Endothelial cell of umbilical vein (primary cell): ENCODE measurements at places on chromosomes 2 and 18. TPM values are rescaled to one million over a fixed set of nuclear protein-coding genes. Genes with fewer than 3 reads are reported as not detected.

The FBLN7 gene
- total RNA-seq = 2.1 and 3.3 TPM in 2 replicates

The COL6A3 gene
- not detected in 2 replicates for total RNA-seq

The NEDD4L gene
- total RNA-seq = 78.9 and 95.9 TPM in 2 replicates

The TMEM17 gene
- total RNA-seq = 0.91 and 1.2 TPM in 2 replicates

The PAX3 gene
- total RNA-seq = not detected in 2 replicates

DNA sequence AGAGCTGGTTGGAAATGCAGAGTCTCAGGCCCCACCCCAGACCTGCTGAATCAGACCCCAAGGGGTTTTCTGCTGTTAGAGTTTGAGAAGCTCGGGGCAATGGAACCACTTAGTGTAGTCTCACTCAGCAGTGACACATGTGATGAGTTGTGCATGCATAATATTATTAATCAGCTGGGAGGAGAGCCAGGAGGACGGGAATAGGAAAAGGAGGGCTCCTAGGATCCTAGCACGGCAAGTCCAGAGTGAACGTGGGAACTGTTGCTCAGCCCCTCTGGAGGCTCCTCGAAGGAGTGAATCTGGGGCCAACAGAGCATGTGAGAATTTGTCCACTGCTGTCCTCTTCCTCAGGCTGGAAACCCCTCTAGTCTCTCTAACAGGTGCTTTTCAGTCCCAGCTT lies 87.1 kb downstream of the HS1BP3 start:
- no peaks in the 10 kb centered on the region for H3K36me3 ChIP-seq
- H3K27ac ChIP-seq = no peak overlapping the region
- peaks cover 32% of the 10 kb centered on the region for H3K4me1 ChIP-seq
- DNase-seq = peak; percentile 38

- no peaks in the 10 kb centered on the region for H3K36me3 ChIP-seq
- no peak for DNase-seq
- H3K27me3 ChIP-seq = no peaks in the 10 kb centered on the region
- no peak overlapping the region for H3K4me3 ChIP-seq
- H3K4me1 ChIP-seq = no peaks in the 10 kb centered on the region
- H3K27ac ChIP-seq = no peak overlapping the region
Observed at GRCh38 chr2:226334981-226335720, 464.5 kb downstream of the IRS1 start.

GRCh38 chr2:215664847-215665525 lies 229.1 kb upstream of the FN1 start:
- H3K27ac ChIP-seq = peak overlapping the region; percentile 76
- H3K4me3 ChIP-seq = no peak overlapping the region
- DNase-seq = peak; percentile 88
- H3K4me1 ChIP-seq = peaks cover 17% of the 10 kb centered on the region
- peaks cover 6% of the 10 kb centered on the region for H3K36me3 ChIP-seq

- DNase-seq = no peak
- H3K4me1 ChIP-seq = peaks cover 28% of the 10 kb centered on the region
- H3K4me3 ChIP-seq = peak overlapping the region; percentile 99
- no peaks in the 10 kb centered on the region for H3K27me3 ChIP-seq
Observed at GRCh38 chr2:191845876-191846514, 893 bp downstream of the CAVIN2 start.

GRCh38 chr18:74139888-74140287 lies 7.7 kb downstream of the FBXO15 start:
- no peak for DNase-seq
- no peak overlapping the region for H3K4me3 ChIP-seq
- H3K27me3 ChIP-seq = no peaks in the 10 kb centered on the region
- H3K27ac ChIP-seq = no peak overlapping the region

DNA sequence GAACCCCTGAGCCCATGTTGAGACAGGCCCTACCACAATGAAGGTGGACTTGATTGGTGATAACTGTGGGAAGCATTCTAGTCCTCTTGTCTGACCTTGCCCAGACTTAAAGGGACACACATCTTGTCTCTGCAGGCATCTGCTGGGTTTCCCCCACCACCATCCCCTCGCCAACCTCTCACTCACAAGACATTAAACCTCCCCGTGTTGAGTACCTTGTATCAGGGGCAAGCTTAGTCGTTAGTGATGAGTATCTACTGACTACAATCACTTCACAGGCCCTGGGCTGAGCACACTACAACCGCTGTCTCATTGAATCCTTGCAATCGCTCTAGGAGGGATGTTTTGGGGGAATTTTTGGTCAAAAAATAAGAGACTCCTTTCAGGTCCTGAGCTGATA lies 86.0 kb downstream of the ICOS start:
- H3K36me3 ChIP-seq = no peaks in the 10 kb centered on the region
- no peak overlapping the region for H3K27ac ChIP-seq
- H3K4me1 ChIP-seq = peaks cover 13% of the 10 kb centered on the region
- peaks cover 4% of the 10 kb centered on the region for H3K27me3 ChIP-seq
- no peak for DNase-seq

GRCh38 chr2:119760237-119760955 lies 674 bp downstream of the PTPN4 start:
- H3K4me3 ChIP-seq = peak overlapping the region; percentile 97
- H3K27ac ChIP-seq = peak overlapping the region; percentile 52
- DNase-seq = no peak
- H3K36me3 ChIP-seq = no peaks in the 10 kb centered on the region
- H3K27me3 ChIP-seq = no peaks in the 10 kb centered on the region

- H3K27ac ChIP-seq = no peak overlapping the region
- no peak overlapping the region for H3K4me3 ChIP-seq
- peaks cover 5% of the 10 kb centered on the region for H3K4me1 ChIP-seq
- no peaks in the 10 kb centered on the region for H3K27me3 ChIP-seq
- H3K36me3 ChIP-seq = no peaks in the 10 kb centered on the region
- no peak for DNase-seq
Observed at GRCh38 chr18:9468998-9469397, 6.3 kb upstream of the RALBP1 start.

- DNase-seq = no peak
- H3K4me3 ChIP-seq = no peak overlapping the region
- no peak overlapping the region for H3K27ac ChIP-seq
- no peaks in the 10 kb centered on the region for H3K36me3 ChIP-seq
- peaks cover 2% of the 10 kb centered on the region for H3K27me3 ChIP-seq
- H3K4me1 ChIP-seq = no peaks in the 10 kb centered on the region
Observed at GRCh38 chr2:69734035-69734611, 7.8 kb upstream of the ANXA4 start.

DNA sequence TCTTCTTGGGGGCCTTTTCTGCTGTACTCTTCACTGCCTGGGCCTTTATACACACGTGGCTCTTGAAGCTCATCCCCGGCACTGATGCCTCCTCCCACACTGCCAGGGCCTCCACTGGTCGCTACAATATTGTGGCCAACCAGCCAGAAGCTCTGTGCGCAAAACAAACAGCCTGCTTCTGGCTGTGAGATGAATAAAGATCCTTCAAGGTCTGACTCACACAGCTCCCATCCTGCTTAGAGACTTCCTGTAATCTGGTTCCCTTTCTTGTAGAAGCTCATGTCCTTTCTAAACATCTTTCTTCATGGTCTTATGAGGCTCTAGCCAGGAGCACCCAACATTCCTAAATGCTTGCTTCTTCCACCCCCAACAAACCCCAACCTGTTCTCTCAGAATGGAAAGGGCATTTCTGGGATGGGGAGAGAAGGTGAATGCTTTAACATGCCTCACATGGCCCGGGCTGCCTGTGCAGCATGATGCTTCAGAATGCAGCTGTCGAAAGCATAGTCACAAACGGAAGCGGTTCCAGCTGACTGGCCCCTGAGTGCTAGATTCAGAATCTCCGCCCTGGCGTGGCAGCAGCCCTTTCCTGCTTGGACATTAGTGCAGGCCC lies 24.6 kb downstream of the NRP2 start:
- peaks cover 69% of the 10 kb centered on the region for H3K4me1 ChIP-seq
- H3K27ac ChIP-seq = peak overlapping the region; percentile 82
- H3K36me3 ChIP-seq = peaks cover 2% of the 10 kb centered on the region
- no peaks in the 10 kb centered on the region for H3K27me3 ChIP-seq

DNA sequence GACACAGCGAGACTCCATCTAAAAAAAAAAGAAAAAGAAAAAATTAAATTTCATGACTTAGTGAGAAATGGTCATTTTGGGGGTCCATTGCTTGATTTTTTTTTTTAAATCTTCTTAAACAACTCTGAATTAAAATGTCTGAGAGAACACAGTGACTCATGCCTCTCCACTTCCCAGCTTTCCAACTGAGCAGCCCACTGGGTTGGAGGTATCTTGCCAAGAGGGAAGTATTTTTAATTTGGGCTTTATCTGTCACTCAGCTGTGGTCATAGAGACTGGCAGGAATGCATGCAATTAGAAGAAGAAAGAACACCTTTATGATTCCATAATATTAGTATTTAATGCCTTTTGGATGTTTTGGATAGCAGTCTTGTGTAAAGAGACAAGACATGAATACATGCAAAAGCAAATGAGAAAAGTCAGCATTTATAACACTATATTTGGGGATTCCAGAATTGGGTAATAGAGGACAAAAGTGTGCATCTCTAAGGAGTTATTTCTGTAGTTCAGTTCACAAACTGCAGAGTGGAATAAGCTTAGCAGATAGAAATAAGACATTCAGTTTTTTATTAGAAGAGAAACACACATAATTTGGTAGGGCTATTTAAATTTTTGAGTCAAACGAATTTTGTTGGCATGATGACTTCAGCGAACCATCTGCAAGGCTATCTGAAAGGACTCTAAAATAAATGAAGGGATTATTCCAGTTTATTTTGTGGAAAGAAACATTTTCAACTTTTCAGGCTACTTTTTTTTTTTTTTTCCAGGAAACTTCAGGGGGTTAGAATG lies 254.8 kb downstream of the TGIF1 start:
- H3K36me3 ChIP-seq = no peaks in the 10 kb centered on the region
- H3K27me3 ChIP-seq = no peaks in the 10 kb centered on the region
- DNase-seq = no peak
- H3K4me1 ChIP-seq = peaks cover 6% of the 10 kb centered on the region
- H3K4me3 ChIP-seq = no peak overlapping the region

DNA sequence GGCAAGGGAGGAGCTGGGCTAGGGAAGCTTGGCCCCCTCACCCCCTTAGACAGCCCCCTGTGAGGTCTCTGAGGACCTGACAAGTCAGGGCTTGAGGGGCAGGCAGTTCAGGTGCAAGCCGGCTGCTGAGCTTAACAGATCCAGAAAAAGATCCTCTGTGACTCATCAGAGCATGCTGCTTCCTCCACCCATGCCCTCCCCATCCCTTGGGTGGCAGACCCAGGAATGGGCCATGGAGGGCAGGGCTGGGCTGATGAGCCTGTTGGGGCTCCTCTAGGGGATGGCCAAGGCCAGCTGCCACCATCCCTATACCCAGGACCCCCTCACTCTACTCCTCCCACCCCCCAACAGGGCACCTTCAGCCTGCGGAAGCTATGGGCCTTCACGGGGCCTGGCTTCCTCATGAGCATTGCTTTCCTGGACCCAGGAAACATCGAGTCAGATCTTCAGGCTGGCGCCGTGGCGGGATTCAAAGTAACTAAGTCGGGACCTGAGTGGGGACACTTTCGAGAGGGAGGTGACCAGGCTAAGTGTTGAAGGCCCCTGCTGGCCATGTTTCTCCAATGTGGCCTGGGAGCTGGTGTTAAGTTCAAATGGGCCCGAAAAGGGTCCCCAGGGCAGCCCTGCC lies 1.9 kb downstream of the SLC11A1 start:
- H3K27me3 ChIP-seq = peaks cover 7% of the 10 kb centered on the region
- no peaks in the 10 kb centered on the region for H3K36me3 ChIP-seq
- H3K4me3 ChIP-seq = no peak overlapping the region
- DNase-seq = no peak

DNA sequence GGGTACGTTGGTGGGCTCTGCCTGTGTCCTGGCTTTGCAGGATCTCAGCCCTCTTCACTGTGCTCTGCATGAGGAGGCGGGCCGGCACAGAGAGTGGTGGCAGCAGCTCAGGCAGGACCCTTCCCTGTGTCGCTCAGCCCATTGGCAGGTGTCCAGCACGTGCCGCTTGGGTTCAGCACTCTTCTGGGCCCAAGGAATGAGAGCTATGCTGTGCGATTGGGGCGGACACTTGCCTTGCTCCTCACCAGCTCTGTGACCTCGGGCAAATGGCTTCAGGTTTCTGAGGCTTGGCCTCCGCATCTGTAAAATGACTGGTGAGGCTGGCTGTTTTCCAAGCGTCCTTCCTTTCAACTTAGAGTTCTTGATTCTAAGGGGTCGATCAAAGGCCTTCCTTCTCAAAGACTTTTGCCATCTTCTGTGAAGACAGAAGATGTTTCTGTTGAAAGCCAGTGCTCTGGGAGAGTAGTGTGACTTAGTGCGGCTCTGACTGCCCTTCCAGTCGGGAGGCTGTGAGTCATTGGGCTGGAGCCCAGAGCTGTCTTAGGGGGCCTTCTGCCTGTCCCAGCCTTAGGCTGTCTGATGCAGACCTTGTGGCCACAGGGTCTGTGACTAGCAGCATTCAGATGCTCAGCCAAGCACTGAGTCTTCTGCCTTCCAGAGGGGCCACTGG lies 35.6 kb downstream of the GLI2 start:
- no peak overlapping the region for H3K4me3 ChIP-seq
- H3K27ac ChIP-seq = no peak overlapping the region
- DNase-seq = no peak
- H3K4me1 ChIP-seq = peaks cover 3% of the 10 kb centered on the region
- no peaks in the 10 kb centered on the region for H3K36me3 ChIP-seq
- no peaks in the 10 kb centered on the region for H3K27me3 ChIP-seq

GRCh38 chr2:73268830-73269685 lies 15.2 kb downstream of the FBXO41 start:
- DNase-seq = peak; percentile 15
- no peaks in the 10 kb centered on the region for H3K4me1 ChIP-seq
- no peak overlapping the region for H3K27ac ChIP-seq
- H3K27me3 ChIP-seq = peaks cover 43% of the 10 kb centered on the region
- H3K36me3 ChIP-seq = no peaks in the 10 kb centered on the region

DNA sequence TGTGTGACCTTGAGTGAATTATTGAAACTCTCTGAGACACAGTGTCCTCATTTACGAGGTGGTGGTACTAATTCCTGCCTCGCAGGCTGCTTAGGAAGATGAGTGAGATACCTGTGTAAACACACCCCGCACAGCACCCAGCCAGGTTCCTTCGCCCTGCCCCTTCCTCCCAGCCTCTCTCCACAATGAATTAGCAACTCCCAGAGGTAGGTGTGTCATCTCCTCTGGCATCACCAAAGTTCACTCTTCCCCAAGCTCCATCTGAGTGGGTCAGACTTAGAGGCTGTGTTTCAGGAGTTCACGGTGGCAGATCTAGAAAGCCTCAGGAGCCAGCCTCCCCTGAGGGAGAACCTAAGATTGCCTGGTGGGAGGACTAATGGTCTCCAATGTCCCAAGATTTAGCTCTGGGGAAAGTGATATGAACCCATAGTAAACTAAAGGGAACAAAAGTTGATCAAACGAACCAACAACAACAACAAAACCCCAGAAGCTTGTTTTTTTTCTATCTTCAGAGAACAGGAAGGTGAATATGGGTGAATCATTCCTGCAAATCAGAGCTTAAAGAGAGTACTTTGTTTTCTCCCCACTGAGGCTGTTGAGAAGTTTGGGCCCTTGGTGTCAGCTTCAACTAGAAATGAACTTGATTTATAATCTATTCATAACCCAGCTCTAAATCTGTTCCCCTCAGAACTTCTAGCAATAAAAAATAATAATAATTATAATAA lies 44.4 kb upstream of the NRP2 start:
- DNase-seq = no peak
- no peaks in the 10 kb centered on the region for H3K4me1 ChIP-seq
- H3K36me3 ChIP-seq = no peaks in the 10 kb centered on the region
- H3K27ac ChIP-seq = no peak overlapping the region

- no peak overlapping the region for H3K27ac ChIP-seq
- no peak for DNase-seq
- no peaks in the 10 kb centered on the region for H3K4me1 ChIP-seq
- H3K36me3 ChIP-seq = no peaks in the 10 kb centered on the region
Observed at GRCh38 chr2:192410319-192410718, 215.6 kb upstream of the TMEFF2 start.

- no peak for DNase-seq
- no peak overlapping the region for H3K27ac ChIP-seq
- H3K4me3 ChIP-seq = no peak overlapping the region
- H3K4me1 ChIP-seq = peaks cover 22% of the 10 kb centered on the region
Observed at GRCh38 chr2:160328811-160329527, 128.9 kb upstream of the ITGB6 start.
